ENCODE measurements at places on chromosomes 6 and 20. TPM values are rescaled to one million over a fixed set of nuclear protein-coding genes. Genes with fewer than 3 reads are reported as not detected.

GRCh38 chr20:63191400-63191799, 24.5 kb downstream of the YTHDF1 start:
- no peaks in the 10 kb centered on the region for H3K4me1 ChIP-seq
- no peak for DNase-seq
- H3K36me3 ChIP-seq = peaks cover 18% of the 10 kb centered on the region
- H3K4me3 ChIP-seq = no peak overlapping the region
- H3K27me3 ChIP-seq = no peaks in the 10 kb centered on the region
- H3K27ac ChIP-seq = no peak overlapping the region

DNA sequence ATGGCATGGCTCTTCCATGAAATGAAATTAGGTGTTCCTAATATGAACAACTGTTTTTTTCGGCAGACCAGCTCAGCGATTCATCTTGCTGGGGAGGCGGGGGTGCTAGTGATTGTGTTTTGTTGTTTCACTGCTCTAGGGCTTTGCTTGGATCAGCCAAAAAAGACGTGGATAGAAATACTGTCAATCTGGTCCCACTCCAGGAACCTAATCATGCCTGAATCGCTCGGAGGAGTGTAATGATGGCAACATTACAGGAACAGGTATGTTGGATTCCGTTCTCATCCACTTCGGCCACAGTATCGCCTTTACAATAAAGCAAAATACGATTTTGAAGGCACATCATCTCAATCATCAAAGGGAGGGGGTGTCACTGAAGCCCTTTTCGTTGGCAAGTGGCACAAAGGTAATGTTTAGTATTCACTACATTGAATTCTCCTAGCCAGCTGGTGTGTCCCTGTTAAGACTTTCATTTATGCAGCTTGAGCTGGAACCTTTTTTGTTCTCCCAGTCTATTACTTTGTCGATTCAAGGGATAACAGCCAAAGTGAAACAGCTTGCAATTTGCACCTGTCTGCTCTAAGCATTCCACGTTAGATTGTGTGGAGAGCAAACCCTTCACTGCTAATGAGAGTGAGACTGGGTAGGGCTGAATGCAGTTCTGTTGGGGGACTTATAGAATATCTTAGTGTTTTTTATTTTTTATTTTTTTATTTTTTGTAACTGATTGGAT, 477.7 kb downstream of the TFAP2A start:
- H3K36me3 ChIP-seq = no peaks in the 10 kb centered on the region
- no peak overlapping the region for H3K4me3 ChIP-seq
- H3K27me3 ChIP-seq = no peaks in the 10 kb centered on the region
- H3K4me1 ChIP-seq = no peaks in the 10 kb centered on the region

DNA sequence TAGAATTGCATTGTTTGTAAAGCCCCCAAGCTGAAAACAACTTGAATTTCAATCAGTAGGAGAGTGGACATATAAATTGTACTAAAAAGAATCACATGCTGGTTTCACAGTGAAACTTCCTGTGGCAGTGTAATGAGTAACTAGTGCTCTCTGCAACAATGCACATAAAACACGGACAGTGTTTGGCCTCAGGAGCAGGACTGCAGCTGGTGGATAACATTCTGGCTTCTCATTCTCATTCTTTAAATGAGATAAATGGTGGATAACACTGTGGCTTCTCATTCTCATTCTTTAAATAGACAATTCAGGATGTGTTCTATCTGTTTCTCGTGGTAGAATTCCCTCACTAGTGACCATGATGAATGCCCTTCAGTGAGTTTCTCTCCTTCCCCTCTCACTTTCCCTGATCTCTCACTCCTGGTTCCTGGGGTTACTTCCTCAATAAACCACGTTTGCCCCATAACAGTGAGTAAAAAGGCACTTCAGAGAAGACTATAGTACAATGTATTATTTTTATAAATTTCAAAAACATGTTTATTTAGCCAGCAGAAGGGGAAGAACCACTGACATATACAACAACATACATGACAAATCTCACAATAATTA, 59.9 kb downstream of the SLC22A2 start:
- no peaks in the 10 kb centered on the region for H3K36me3 ChIP-seq
- H3K4me3 ChIP-seq = no peak overlapping the region
- no peak for DNase-seq
- no peaks in the 10 kb centered on the region for H3K4me1 ChIP-seq
- H3K27ac ChIP-seq = no peak overlapping the region
- H3K27me3 ChIP-seq = no peaks in the 10 kb centered on the region

Gene RIN2
- 15.0 TPM for polyA plus RNA-seq

Gene OLIG3
- polyA plus RNA-seq = not detected

Gene SLC17A1
- polyA plus RNA-seq = not detected

Gene C2
- 1.3 TPM for polyA plus RNA-seq

Data from heart left ventricle (tissue), 16 donors.